ENCODE measurements at places on chromosomes 1 and 21. TPM values are rescaled to one million over a fixed set of nuclear protein-coding genes. Genes with fewer than 3 reads are reported as not detected.

DNA sequence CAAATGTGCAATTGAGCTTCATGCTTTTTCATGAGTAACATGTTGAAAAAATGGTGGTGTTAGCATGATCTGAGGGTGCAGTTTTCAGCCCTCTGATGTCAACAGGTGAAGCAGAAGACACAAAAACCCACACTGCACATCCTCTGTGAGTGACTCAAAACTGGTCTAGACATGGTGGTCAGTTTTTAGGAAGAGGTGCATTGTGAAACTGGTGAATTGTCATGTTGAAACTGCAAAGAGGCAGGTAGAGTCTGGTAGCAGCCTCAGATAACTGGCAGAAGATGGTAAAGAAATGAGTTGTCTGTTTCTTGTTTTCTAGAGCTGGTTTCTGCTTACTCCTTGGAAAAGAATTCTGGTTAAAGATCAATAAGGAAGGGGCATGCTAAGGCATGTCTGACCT is 97.3 kb upstream of the HMCN1 start:
- no peak for DNase-seq

Gene PSEN2
- 20.4 TPM for total RNA-seq

GRCh38 chr21:36186506-36187399 is 30.1 kb downstream of the DOP1B start:
- no peak for DNase-seq

DNA sequence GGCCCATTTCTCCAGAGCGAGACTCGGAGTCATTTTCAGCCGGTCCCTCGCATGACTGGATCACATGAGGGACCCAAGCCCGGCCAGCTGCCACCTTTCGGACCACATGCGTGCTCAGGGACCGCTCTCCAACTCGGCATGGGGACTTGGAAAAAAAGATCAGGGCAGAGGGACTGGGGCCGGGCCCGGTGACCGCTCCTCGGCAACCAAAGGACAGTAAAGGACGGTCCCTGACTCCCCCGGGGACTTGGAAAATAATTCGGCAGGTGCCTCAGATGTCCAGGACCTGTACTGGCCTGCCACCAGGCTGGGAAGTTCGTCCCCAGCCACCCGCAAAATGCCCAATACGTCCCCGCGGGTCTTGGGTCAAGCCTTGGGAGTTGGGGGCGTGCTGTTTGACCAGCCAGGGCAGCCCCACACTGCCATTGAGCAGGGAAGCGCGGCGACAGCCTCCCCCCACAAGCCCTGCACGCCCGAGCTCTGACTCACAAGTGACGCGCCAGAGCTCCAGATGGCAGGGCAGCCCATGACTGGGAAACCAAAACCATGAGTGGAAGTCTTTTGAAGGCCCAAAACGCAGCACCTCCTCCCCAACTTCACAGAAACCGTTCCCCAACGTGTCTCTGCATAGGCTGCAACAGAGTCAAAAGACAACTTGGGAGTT is 134.5 kb downstream of the LIPI start:
- DNase-seq, result no peak

Gene RAP1A
- 32.5 TPM for total RNA-seq

Gene TSTD1
- 6.7 TPM for total RNA-seq

Gene DCST1
- not detected for total RNA-seq

DNA sequence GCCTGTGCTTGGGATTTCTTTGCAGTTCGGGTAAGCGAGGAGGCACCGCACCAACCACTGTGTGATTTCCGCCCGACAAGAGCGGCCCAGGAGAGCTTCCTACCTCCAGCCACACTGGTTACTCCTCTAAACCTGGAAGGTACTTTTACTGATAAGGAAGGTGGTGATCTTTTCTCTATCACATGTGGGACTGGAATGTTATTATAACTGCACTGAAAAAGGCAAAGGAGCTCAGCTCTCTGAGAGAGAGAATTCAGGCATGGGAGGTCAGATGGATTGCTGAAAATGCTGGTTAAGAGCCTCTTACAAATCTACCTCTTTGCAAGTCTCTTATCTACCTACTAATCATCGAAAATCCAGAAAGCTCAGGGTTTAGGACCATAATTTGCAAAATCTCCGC is 7.7 kb upstream of the KCNE1 start:
- DNase-seq, result no peak

DNA sequence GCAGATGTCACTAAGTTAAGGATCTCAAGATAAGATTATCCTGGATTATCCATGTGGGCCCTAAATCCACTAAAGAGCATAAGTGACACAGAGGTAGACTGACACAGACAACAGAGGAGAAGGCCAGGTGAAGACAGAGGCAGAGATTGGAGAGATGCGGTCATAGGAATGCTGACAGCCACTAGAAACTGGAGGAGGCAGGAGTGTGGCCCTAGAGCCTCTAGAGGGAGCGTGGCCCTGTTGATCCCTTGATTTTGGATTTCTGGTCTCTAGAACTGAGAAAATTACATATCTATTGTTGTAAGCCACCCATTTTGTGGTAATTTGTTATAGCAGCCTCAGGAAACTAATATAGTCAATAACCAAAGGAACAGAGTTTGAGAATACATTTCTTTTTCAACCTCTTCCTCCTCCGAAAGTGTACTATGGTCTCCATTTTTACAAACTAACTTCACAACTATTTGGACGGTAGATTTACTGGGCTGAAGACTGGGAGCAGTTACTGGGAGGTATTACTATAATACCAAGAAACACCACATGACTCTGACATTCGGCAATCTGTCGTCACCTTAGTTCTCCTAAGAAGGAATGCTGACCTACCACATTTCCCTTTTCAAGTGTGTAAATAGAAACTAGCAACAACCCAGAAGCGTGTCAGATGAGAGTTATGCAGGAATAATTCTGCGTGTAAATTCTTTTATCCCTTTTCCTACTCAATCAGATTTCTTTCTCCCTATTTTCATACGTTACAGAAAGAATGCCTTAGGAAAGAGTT is 116.0 kb upstream of the ZNHIT6 start:
- no peak for DNase-seq

Gene BGLAP
- total RNA-seq, result 3.0 TPM

Gene RIIAD1
- total RNA-seq, result not detected

GRCh38 chr1:111441573-111442192 is 7.4 kb downstream of the WDR77 start:
- DNase-seq, result peak; percentile 32

DNA sequence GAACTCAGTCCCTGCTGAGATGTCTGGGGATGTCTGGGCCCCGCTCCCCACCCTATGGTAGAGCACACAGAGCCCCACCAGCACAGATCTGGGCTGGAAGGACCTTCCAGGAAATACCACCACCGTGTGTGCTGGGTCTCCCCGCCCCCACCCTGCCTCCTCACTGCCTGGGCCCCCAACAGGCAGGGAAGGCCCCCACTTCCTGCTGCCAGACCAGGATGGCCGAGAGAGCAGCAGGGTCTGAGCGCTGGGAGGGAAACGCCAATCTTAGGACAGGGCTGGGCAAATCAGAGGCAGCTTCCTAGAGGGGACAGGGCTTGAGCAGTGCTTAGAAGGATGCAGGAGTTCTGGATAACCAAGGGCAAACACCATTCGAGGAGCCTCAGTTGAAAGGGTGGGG is 11.9 kb downstream of the ADGRB2 start:
- no peak for DNase-seq

GRCh38 chr1:27832762-27833161 is 2.2 kb downstream of the PPP1R8 start:
- no peak for DNase-seq

- no peak for DNase-seq
Observed at GRCh38 chr1:75529488-75529887, 81.4 kb downstream of the SLC44A5 start.
